ENCODE measurements at places on chromosomes 2 and 18. TPM values are rescaled to one million over a fixed set of nuclear protein-coding genes. Genes with fewer than 3 reads are reported as not detected.
A peak's percentile ranks its signal among the peaks of the same experiment; 100 is the strongest.

GRCh38 chr2:160256507-160256906 lies 56.4 kb upstream of the ITGB6 start:
- H3K4me1 ChIP-seq: no peaks in the 10 kb centered on the region
- H3K4me3 ChIP-seq: no peak overlapping the region
- H3K27me3 ChIP-seq: no peaks in the 10 kb centered on the region
- H3K27ac ChIP-seq: no peak overlapping the region
- DNase-seq: no peak

- H3K36me3 ChIP-seq: no peaks in the 10 kb centered on the region
- H3K27me3 ChIP-seq: peaks cover 3% of the 10 kb centered on the region
- no peak overlapping the region for H3K4me3 ChIP-seq
- DNase-seq: no peak
These were observed 30.8 kb downstream of the ATP6V1C2 start for GRCh38 chr2:10752236-10752635.

GRCh38 chr2:215749092-215749957 lies 264.0 kb downstream of the MREG start:
- DNase-seq: peak; percentile 35
- H3K4me3 ChIP-seq: no peak overlapping the region
- no peaks in the 10 kb centered on the region for H3K27me3 ChIP-seq
- peaks cover 14% of the 10 kb centered on the region for H3K4me1 ChIP-seq
- H3K27ac ChIP-seq: peak overlapping the region; percentile 68

GRCh38 chr2:204486805-204487204 lies 58.5 kb upstream of the PARD3B start:
- no peaks in the 10 kb centered on the region for H3K27me3 ChIP-seq
- H3K27ac ChIP-seq: peak overlapping the region; percentile 40
- H3K4me1 ChIP-seq: peaks cover 4% of the 10 kb centered on the region
- H3K36me3 ChIP-seq: no peaks in the 10 kb centered on the region
- peak; percentile 50 for DNase-seq

- H3K4me1 ChIP-seq: no peaks in the 10 kb centered on the region
- no peaks in the 10 kb centered on the region for H3K36me3 ChIP-seq
- DNase-seq: no peak
- H3K4me3 ChIP-seq: no peak overlapping the region
- no peak overlapping the region for H3K27ac ChIP-seq
These were observed 8.9 kb downstream of the ECEL1 start for GRCh38 chr2:232478571-232479340.

- no peaks in the 10 kb centered on the region for H3K36me3 ChIP-seq
- no peaks in the 10 kb centered on the region for H3K27me3 ChIP-seq
- H3K27ac ChIP-seq: peak overlapping the region; percentile 33
- DNase-seq: peak; percentile 89
- H3K4me1 ChIP-seq: no peaks in the 10 kb centered on the region
- H3K4me3 ChIP-seq: no peak overlapping the region
These were observed 453.4 kb downstream of the TGIF1 start for GRCh38 chr18:3903337-3903736.

GRCh38 chr2:211903961-211904360 lies 634.6 kb downstream of the ERBB4 start:
- no peak for DNase-seq
- no peaks in the 10 kb centered on the region for H3K36me3 ChIP-seq
- no peak overlapping the region for H3K4me3 ChIP-seq
- no peak overlapping the region for H3K27ac ChIP-seq

- no peak overlapping the region for H3K4me3 ChIP-seq
- no peaks in the 10 kb centered on the region for H3K36me3 ChIP-seq
- H3K27ac ChIP-seq: no peak overlapping the region
These were observed 8.6 kb upstream of the RALB start for GRCh38 chr2:120243875-120244553.

DNA sequence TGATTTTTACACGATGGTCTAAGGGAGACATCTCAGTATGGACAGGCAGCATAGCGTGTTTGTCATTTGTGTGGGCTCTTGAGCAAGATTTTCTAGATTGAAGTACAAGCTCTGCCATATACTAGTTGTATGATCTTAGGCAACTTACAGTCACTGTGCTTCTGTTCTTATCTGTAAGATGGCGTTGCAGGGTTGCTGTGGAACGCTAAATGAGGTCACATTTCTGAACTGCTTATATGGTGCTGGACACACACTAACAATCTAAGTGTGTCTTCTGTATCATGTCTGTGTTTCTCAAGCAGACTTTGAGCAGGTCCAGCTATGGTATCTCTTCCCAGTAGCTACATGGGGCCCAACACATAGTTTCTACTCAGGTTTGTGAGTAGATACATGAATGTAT lies 29.2 kb downstream of the PARD3B start:
- no peaks in the 10 kb centered on the region for H3K27me3 ChIP-seq
- no peaks in the 10 kb centered on the region for H3K36me3 ChIP-seq
- no peak overlapping the region for H3K27ac ChIP-seq
- H3K4me3 ChIP-seq: no peak overlapping the region
- H3K4me1 ChIP-seq: no peaks in the 10 kb centered on the region
- DNase-seq: no peak

- no peak overlapping the region for H3K27ac ChIP-seq
- H3K36me3 ChIP-seq: peaks cover 2% of the 10 kb centered on the region
- H3K27me3 ChIP-seq: no peaks in the 10 kb centered on the region
- H3K4me3 ChIP-seq: no peak overlapping the region
- DNase-seq: no peak
- H3K4me1 ChIP-seq: peaks cover 7% of the 10 kb centered on the region
These were observed 88.3 kb downstream of the COL5A2 start for GRCh38 chr2:189091253-189091652.

DNA sequence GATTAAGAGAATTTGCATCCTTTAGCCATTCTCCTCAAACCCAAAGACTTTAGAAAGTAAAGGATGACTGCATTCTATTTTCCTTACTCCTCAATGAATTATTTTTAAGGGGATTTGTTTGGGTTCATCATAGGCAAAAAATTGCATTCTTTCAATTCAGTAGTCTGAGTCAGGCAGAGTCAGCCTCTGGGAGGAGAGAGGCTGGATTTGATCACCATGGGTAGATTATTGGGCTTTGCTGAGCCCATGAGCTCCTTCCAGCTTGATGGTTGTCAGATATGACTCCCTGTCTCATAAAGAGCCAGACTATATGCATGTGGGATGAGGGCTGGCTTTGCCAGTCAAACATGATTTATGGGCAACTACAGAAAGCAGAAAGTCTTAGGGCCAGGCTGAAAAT lies 101.2 kb downstream of the KCNS3 start:
- no peak overlapping the region for H3K4me3 ChIP-seq
- H3K27ac ChIP-seq: no peak overlapping the region
- peak; percentile 80 for DNase-seq
- no peaks in the 10 kb centered on the region for H3K27me3 ChIP-seq
- H3K36me3 ChIP-seq: no peaks in the 10 kb centered on the region

GRCh38 chr2:27347641-27348040 lies 8.9 kb downstream of the GTF3C2 start:
- no peak overlapping the region for H3K4me3 ChIP-seq
- DNase-seq: no peak
- H3K4me1 ChIP-seq: no peaks in the 10 kb centered on the region
- no peaks in the 10 kb centered on the region for H3K36me3 ChIP-seq
- no peaks in the 10 kb centered on the region for H3K27me3 ChIP-seq

CCDC142 gene
- 5.3 TPM for polyA plus RNA-seq

CCDC178 gene
- not detected for polyA plus RNA-seq

PARD6G gene
- polyA plus RNA-seq: 1.0 TPM

HOXD8 gene
- 0.05 TPM for polyA plus RNA-seq

ADRA2B gene
- polyA plus RNA-seq: 0.07 TPM

Measured in fibroblast of lung (primary cell).